ENCODE measurements at places on chromosomes 7 and 10.

GRCh38 chr10:71292624-71293445 lies 26.2 kb upstream of the SLC29A3 start:
- no peak for DNase-seq

- no peak for DNase-seq
Observed at GRCh38 chr10:44742248-44742647, 168.9 kb upstream of the TMEM72 start.

GRCh38 chr10:118729641-118730258 lies 25.0 kb downstream of the CACUL1 start:
- no peak for DNase-seq

DNA sequence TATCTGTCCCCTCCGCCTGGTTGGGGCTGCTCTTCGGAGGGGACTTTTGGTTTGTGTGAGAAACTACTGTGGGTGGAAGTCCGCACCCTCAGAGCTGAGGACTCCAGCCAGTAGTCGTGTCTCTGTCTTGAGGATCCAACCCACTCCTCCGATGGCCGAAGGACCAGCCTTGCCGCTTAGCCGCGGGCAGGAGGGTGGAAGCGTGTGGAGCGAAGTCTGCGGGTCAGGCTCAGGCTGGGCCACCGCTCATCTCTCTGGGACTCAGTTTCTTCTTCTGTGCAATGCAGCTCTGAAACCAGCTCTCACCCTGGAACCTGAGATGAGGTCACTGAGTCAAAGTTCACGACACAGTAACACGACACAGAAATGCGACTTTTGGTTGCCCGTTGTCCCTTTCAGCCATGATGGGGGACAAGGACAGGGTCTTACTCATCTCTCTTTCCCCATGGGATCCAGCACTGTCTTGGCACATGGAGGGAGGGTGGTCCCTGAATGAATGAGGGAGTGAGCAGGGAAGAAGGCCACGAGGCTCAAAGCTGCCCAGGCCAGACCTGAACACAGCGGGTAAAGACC lies 133.3 kb upstream of the PODXL start:
- DNase-seq: no peak

GRCh38 chr7:43302773-43303460 lies 190.5 kb downstream of the HECW1 start:
- DNase-seq: no peak

DNA sequence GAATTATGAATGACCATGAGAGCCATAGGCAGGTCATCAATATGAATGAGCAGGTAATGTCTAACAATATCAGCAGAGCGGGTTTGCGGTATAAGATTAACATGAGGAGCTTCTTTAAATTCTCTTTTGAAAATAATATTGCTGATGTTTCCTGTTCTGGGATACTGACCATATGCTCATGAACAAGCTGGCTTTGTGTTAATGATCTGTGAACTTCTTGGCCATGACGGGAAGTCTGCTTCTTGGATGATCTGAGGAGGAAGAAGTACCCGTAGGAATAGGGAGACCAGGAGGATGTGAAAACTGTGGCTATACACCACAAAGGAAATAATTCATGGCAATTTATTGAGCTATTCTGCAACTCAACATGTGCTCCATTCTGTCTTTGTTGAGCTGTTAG lies 38.6 kb downstream of the ITGA8 start:
- no peak for DNase-seq

GRCh38 chr10:67200913-67201564 lies 275.2 kb downstream of the LRRTM3 start:
- DNase-seq: no peak

DNA sequence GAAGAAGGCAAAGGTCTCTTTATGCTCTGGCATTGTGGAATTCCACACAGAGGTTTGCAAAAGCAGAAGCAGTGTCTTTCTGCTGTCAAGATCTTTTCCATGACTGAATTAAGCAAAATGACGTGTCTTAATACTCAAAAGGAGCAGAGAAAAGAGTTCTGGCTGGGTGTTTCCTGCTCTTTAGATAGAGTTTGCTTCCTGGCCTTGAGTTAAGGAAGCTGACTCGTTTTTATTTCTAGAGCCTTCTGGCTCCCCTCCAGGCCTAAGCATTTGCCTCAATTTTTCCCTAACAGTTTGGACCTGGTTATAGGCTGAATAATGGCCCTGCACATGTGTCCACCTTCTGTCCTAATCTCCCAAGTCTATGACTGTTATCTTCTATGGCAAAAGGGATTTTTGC lies 21.6 kb downstream of the TAS2R41 start:
- DNase-seq: no peak

DNA sequence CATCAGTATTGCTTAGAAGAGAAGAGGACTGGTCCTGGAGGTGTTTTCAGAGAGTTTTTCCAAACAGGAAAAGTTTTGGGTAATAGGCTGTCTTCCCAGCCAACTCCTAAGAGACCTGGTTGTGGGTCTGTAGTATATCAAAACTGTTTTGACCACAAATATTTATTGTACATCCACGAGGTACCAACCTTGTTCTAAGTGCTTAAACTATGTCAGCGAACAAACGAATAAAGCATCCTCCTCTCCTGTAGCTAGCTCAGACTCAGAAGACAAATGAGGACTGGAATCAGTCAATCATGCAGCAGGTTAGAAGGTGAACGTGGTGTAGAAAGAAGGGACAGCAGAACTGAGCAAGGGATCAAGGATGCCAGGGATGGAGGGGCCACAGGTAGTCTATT lies 61.6 kb upstream of the MKI67 start:
- DNase-seq: no peak

DNA sequence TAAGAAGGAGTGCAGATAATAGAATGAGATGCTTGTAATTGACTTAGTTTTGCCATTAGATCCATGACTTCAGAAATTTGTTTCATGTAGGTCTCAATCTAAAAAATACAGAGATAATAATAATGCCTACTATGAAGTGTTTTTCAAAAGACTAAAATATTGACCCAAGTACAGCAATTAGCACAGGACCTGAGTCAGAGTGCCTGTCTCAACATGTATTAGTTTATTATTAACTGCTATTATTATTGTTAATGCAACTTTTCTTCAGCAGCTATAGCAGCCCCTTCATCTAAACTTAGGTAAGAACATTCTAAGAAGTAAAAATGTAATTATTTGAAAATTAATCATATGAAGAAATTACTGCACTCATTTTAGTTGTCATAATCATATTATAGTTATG lies 82.9 kb upstream of the HGF start:
- no peak for DNase-seq

GRCh38 chr7:520503-521161 lies 986 bp upstream of the PDGFA start:
- no peak for DNase-seq

DNA sequence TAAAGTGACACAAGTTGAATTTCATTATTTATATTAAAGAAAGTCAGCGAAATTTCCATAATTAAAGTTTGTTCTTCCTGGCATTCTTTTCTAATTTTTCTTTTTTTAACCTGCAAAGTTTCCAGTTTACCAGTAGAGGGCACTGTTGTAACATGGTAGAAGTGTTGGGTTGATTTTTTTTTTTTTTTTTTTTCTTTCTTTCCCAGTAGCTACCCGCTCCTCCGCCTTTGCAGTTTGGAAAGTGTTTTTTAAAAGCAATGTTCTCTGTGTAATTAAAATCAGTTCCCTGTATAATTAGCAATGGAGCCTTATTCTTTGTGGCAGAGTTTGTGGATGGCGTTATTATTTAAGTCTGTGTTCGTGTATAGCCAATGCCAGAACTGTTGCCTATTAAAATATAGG lies 53.7 kb downstream of the TAF3 start:
- peak; percentile 49 for DNase-seq

DNA sequence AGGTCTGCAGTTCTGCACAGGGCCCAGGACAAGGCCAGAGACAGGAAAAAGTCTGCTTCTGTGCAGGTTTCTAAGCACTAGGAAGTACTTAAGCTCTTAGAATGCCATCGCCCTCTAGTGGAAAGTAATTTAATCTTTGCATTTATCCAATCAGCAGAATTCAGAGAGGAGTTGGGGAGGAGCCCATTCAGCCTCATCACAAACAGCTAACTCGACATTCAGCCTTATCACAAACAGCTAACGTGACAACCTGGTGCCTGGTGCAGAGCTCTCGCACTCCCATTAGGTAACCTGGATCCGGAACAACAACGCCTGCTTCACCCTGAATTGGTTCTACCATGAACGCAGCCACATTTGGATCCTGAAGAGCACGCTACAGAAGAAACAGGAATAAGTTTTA lies 15.2 kb downstream of the OAT start:
- DNase-seq: peak; percentile 78

GRCh38 chr7:100739934-100740333 lies 6.5 kb downstream of the ZAN start:
- no peak for DNase-seq

DNA sequence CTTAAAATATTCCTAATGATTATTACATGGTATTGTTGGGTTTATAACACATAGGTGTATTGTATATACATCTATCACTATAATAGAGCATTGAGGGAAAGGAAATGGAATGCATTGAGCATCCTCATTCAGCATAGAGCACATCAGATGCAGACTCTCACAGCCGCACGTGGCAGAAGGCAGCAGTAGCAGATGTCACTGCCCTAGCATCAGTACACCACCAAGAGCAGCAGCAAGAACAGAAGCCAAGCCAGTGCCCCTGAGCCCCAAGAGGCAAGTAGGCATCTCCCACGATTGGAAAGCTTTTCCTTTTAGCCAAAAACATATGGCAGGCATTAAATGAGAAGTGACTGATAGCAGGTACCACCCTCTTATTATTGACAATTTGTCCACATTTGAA lies 510.0 kb downstream of the TNS3 start:
- DNase-seq: no peak

- DNase-seq: no peak
Observed at GRCh38 chr7:18829858-18830285, 287.6 kb downstream of the TWIST1 start.

DNA sequence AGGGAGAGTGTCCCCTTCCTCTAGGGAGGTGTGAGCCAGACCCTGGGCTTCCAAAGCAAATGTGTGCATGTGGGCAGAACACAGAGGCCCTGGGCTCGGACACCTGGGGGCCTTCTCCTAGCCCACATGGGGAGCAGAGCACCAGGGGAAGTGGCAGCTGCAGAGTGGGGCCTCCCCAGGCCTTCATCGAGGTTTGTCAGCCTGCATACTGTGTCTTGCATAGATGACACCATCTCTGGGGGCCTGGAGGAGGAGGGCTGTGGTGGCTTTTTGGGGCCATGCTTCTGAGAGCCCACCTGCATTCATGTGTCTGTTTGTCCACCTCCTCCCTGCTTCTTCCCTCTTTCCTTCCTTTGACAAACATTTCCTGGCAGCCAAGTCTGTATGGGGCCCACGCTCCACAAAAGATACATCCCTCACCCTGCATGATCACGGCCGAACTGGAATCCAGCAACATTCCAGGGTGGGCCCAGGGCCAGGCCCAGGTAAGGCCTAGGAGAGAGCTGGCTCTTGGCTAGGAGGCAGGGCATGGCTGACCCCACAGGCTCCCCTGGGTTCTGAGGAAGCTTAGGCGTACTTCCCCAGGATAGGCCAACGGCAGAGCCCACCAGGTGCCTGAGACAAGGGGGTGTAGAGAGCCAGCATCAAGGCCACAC lies 79.2 kb downstream of the ZMIZ1 start:
- DNase-seq: no peak

GRCh38 chr10:49602380-49603023 lies 7.6 kb upstream of the SLC18A3 start:
- DNase-seq: no peak

GRCh38 chr7:74481458-74482196 lies 27.9 kb downstream of the GTF2IRD1 start:
- peak; percentile 29 for DNase-seq

DNA sequence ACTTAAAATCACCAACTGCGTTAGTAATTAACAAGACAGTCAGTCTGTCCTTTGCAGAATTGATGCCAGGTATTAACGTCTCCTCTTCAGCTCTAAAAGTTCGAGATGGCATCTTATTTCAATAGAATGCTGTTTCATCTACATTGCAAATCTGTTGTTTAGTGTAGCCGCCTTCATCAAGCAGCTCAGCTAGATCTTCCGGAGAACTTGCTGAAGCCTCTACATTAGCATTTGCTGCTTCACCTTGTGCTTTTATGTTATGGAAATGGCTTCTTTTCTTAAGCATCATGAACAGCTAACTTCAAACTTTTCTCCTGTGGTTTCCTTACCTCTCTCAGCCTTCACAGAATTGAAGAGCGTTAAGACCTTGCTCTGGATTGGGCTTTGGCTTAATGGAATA lies 95.5 kb upstream of the FAM20C start:
- DNase-seq: no peak

DNA sequence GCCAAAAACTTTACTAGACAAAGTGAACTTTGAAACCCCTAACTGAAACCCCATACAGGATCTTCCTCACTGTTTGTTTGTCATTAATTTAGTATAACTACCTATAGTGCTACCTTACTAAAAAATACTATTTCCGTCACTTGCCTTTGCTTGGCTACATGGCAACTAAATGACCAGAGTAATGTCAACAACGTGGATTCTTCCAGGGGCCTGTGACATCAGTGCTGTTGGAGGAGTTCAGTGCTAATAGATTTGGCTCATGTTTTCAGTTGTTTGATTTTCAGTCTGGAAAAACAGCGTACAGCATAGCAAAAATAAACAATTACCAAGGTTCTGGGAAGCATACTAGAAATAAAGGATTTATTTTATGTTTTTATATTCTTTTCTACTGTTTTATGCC lies 3.0 kb upstream of the ASB15 start:
- no peak for DNase-seq

GRCh38 chr7:143345428-143345900 lies 17.0 kb downstream of the FAM131B start:
- no peak for DNase-seq

- no peak for DNase-seq
Observed at GRCh38 chr10:10193848-10194247, 823.8 kb upstream of the CELF2 start.

GRCh38 chr10:21160116-21160515 lies 263.0 kb upstream of the NEBL start:
- DNase-seq: no peak

DNA sequence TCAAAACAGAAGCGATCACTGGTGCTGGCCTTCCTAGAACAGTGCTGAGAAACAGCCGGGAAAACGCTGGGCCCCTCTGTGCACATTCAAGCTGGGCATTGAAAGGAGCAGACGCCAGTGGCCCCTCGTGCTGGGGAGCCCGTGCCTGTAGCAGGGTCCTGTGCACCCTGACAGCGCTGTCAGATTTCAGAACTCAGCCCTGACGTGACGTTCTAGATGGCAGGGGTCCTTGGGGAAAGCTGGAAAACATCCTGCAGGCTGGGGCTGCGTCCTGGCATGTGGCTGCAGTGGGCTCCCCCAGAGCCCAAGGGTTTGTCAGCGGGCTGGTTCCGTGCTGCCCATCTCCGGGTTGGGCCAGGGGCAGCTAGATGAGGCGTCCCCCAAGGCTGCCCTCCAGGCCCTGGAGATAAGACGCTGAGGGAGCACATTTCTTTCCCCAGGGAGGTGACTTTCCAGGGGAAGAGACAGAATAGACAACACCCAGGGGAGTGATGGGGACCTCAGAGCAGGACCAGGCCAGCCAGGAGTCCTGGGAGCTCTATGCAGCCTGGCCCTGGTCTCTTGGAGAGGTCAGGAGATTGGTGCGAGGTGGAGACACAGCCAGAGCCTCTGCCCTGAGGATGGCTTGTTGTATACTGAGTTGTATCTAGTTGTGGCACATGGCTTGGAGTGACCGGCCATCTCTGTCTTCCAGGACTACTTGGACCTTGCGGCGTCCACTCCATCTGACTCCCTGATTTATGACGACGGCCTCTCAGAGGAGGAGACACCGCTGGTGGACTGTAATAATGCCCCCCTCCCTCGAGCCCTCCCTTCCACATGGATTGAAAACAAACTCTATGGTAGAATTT lies 12.1 kb upstream of the CSGALNACT2 start:
- DNase-seq: no peak
